ENCODE measurements at places on chromosomes 7 and 10. TPM values are rescaled to one million over a fixed set of nuclear protein-coding genes. Genes with fewer than 3 reads are reported as not detected.
A peak's percentile ranks its signal among the peaks of the same experiment; 100 is the strongest.

DNA sequence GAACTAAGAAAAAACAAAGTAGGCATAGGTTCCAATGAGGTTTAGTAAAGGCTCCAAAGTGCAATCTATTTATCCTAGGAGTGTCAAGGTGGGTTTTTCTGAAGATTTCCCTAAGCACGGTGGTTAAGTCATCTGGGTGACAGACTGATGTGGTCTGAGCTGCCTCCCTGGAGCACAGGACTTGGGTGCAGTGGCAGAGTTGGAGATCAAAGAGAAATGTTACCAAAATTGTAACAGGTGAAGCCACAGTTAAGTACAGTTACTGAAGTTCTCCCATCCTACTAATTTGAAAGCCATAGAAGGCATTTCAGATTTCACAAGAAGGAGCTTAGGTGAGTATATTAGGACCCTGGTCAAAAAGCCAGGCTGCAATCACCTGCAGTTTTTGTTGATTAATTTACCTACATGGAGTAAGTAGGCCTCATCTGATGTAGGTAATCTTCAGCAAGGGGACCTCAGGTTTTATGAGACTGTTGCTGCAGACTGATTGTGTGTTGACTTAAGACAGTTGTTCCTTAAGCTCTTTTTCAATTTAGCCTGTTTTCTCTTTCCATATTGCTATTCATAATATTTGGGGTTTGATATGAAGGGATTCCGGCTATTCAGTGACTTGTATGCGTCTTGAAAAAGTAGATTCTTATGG is 3.0 kb downstream of the DLX6 start:
- no peak overlapping the region for H3K4me3 ChIP-seq
- H3K4me1 ChIP-seq, result peaks cover 40% of the 10 kb centered on the region
- DNase-seq, result no peak
- peaks cover 97% of the 10 kb centered on the region for H3K27me3 ChIP-seq
- H3K27ac ChIP-seq, result no peak overlapping the region
- peaks cover 3% of the 10 kb centered on the region for H3K36me3 ChIP-seq

The IRF5 gene
- 0.71 TPM for total RNA-seq

GRCh38 chr7:79624336-79624735 is 170.9 kb upstream of the MAGI2 start:
- H3K36me3 ChIP-seq, result no peaks in the 10 kb centered on the region
- no peak overlapping the region for H3K27ac ChIP-seq
- no peak for DNase-seq
- no peak overlapping the region for H3K4me3 ChIP-seq
- no peaks in the 10 kb centered on the region for H3K4me1 ChIP-seq

GRCh38 chr10:122033224-122033926 is 44.4 kb downstream of the TACC2 start:
- no peak overlapping the region for H3K27ac ChIP-seq
- H3K27me3 ChIP-seq, result no peaks in the 10 kb centered on the region
- H3K4me3 ChIP-seq, result no peak overlapping the region
- H3K36me3 ChIP-seq, result no peaks in the 10 kb centered on the region
- peaks cover 7% of the 10 kb centered on the region for H3K4me1 ChIP-seq

- peak; percentile 28 for DNase-seq
- H3K36me3 ChIP-seq, result no peaks in the 10 kb centered on the region
- no peak overlapping the region for H3K27ac ChIP-seq
Observed at GRCh38 chr7:28686418-28686800, 271.7 kb downstream of the TRIL start.

GRCh38 chr7:43639858-43640491 is 57.1 kb downstream of the STK17A start:
- DNase-seq, result no peak
- 0 out of 2 replicates have a peak overlapping the region, but pooled peaks have one; percentile 12 for H3K27ac ChIP-seq
- H3K4me3 ChIP-seq, result no peak overlapping the region
- no peaks in the 10 kb centered on the region for H3K4me1 ChIP-seq
- peaks cover 69% of the 10 kb centered on the region for H3K36me3 ChIP-seq

The HOXA10 gene
- not detected for total RNA-seq

DNA sequence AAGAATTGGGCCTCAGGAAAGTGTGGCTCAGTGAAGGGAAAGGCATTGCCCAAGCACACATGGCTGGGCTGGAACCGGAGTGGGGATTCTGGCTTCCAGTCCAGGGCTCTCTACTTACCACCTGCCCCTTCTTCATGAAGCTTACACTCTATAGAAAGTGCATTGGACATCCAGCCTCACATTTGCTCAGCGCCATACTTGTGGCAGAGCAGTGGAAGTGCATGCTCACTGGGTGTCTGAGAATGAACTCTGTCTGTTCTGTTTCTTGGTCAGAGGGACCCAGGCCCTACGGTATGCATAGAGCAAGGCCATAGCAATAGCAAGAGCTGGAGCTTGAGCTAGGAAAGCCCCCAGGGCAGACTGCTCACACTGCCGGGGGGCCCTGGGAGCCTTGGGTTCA is 1253.5 kb downstream of the TYW1 start:
- H3K36me3 ChIP-seq, result peaks cover 29% of the 10 kb centered on the region
- H3K27ac ChIP-seq, result no peak overlapping the region
- H3K27me3 ChIP-seq, result peaks cover 24% of the 10 kb centered on the region

DNA sequence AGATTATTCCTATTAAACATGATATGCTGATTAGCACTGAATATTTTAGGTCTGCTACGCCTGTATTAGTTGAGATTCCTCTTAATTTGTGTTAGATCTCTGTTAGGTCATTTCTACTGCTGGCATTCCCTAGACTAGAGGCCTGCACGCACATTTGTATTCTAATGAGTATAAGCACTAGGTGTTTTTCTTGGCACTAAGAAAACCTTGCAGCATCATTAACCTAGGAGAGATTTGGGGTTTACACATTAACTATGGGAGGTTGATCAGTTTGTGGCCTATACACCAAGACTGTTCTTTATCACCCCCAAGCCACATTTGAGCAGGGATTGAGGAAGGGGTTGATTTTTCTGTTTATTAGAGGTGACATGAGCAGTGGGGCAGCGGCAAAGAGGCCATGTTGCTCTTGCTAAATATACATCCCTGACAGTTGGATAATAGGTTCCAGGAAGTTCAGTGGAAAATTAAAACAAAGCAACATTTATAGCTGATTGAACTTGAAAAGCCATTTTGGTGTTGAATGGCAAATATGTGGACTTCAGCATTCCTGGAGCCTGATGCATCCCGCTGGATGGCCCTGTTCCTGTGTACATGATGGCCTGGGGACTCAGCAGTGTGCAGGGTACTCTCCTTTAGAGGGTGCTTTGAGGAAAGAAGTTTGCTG is 65.2 kb downstream of the GBF1 start:
- no peak overlapping the region for H3K4me3 ChIP-seq
- no peaks in the 10 kb centered on the region for H3K27me3 ChIP-seq
- H3K36me3 ChIP-seq, result no peaks in the 10 kb centered on the region
- DNase-seq, result no peak
- no peak overlapping the region for H3K27ac ChIP-seq

The NPC1L1 gene
- total RNA-seq, result 0.16 TPM

DNA sequence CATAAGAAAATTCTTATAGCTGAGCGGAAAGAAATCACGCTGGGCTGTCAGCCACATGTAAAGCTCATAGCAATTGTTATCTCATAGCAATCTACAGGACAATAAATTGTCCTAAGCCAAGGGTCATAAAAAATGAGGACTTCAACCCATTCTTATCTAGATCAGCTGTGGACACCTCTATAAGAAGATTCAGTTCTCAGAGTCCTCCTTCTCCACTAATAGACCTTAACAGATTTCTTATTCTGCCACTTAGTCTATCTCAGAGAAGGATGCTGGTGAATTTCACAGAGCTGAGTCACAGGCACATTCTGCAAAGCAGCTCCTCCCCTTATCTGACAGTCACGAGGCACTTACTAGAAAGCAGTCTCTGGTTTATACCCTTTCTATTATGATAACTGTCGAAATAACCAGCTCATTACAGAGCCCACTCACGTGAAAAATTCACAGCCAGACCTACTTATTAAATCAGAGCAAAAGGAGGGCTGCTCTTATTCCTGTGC is 185.3 kb upstream of the PCLO start:
- H3K27me3 ChIP-seq, result no peaks in the 10 kb centered on the region
- H3K27ac ChIP-seq, result no peak overlapping the region
- no peaks in the 10 kb centered on the region for H3K36me3 ChIP-seq
- no peak for DNase-seq

The TMEM273 gene
- 0.27 TPM for total RNA-seq

GRCh38 chr10:48266528-48266927 is 8.0 kb downstream of the FRMPD2 start:
- peaks cover 10% of the 10 kb centered on the region for H3K4me1 ChIP-seq
- peaks cover 2% of the 10 kb centered on the region for H3K27me3 ChIP-seq
- no peak overlapping the region for H3K4me3 ChIP-seq
- no peaks in the 10 kb centered on the region for H3K36me3 ChIP-seq
- no peak for DNase-seq

DNA sequence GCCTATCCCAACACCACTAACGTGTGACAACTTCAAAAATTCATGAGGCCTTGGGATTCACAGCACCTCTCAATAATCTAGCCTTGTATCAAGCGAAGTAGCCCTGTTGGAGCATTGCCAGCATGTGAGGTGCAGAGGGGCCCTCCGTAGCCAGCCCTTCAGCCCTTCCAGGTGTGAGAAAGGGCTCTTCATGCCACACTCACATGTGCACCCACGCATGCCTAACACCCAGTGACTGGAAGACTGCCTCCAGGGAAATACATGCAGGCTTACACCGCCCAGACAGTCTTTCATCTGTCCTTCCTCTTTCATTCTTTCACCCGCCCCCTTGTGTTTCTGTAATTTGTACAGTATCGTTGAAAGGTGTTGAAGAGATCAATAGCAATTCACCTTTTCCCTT is 26.1 kb downstream of the LRRC4 start:
- H3K4me1 ChIP-seq, result peaks cover 2% of the 10 kb centered on the region
- DNase-seq, result no peak
- H3K27me3 ChIP-seq, result no peaks in the 10 kb centered on the region
- H3K4me3 ChIP-seq, result no peak overlapping the region

- no peaks in the 10 kb centered on the region for H3K36me3 ChIP-seq
- no peak overlapping the region for H3K4me3 ChIP-seq
- H3K4me1 ChIP-seq, result peaks cover 12% of the 10 kb centered on the region
- DNase-seq, result no peak
Observed at GRCh38 chr7:13027321-13027720, 339.9 kb downstream of the ARL4A start.

DNA sequence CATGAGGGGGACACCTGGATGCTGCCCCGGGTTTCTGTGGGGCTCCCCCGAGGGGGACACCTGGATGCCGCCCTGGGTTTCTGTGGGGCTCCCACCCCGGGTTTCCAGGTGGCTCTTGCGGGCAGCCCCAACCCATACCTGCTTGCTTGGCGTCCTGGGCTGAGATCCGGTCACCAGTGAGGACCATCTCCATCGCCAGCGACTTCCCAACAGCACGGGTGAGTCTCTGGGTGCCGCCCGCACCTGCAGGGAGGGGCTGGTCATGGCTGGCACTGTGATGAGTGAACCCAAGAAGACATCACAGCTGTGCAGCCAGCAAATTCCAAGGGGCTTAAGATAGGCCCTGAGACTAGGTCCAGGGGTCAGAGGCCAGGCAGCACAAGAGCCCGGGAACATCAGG is 6.4 kb downstream of the ECHS1 start:
- H3K4me1 ChIP-seq, result no peaks in the 10 kb centered on the region
- H3K27me3 ChIP-seq, result no peaks in the 10 kb centered on the region
- peaks cover 54% of the 10 kb centered on the region for H3K36me3 ChIP-seq
- no peak for DNase-seq
- H3K4me3 ChIP-seq, result no peak overlapping the region

The ANKRD7 gene
- 1.9 TPM for total RNA-seq

GRCh38 chr10:90621577-90621976 is 236.3 kb downstream of the HTR7 start:
- no peak overlapping the region for H3K4me3 ChIP-seq
- no peak overlapping the region for H3K27ac ChIP-seq
- DNase-seq, result peak; percentile 59
- no peaks in the 10 kb centered on the region for H3K36me3 ChIP-seq
- no peaks in the 10 kb centered on the region for H3K4me1 ChIP-seq

DNA sequence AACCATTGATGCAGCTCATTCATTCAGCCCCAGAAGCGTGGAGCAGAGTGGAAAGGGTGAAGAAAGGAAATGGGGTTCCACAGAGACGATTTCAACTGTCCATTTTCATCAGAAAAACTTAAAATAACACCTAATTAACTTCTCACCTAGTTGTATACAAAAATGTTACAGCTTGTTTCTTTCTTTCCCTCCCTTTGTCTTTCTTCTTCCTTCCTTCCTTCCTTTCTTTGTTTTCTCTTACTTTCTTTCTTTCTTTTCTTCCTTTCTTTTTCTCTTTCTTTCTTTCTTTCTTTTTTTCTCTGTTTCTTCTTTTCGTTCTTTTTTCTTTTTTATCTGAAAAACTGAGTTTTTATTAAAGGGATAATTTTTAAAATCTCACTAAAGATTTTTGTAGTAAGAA is 105.9 kb upstream of the GNAI1 start:
- H3K36me3 ChIP-seq, result peaks cover 2% of the 10 kb centered on the region
- H3K4me3 ChIP-seq, result no peak overlapping the region
- H3K27me3 ChIP-seq, result no peaks in the 10 kb centered on the region
- H3K27ac ChIP-seq, result no peak overlapping the region

GRCh38 chr10:77081481-77081891 is 556.1 kb downstream of the KCNMA1 start:
- H3K4me1 ChIP-seq, result peaks cover 60% of the 10 kb centered on the region
- DNase-seq, result no peak
- peaks cover 8% of the 10 kb centered on the region for H3K27me3 ChIP-seq
- peak overlapping the region; percentile 78 for H3K27ac ChIP-seq

The TMEM140 gene
- 0.14 TPM for total RNA-seq

GRCh38 chr10:71814922-71815411 is 36.1 kb downstream of the PSAP start:
- no peaks in the 10 kb centered on the region for H3K27me3 ChIP-seq
- peak overlapping the region; percentile 54 for H3K27ac ChIP-seq
- peaks cover 45% of the 10 kb centered on the region for H3K36me3 ChIP-seq
- peak; percentile 59 for DNase-seq

- H3K4me3 ChIP-seq, result no peak overlapping the region
- H3K27me3 ChIP-seq, result peaks cover 4% of the 10 kb centered on the region
- H3K27ac ChIP-seq, result no peak overlapping the region
- peaks cover 83% of the 10 kb centered on the region for H3K36me3 ChIP-seq
- no peak for DNase-seq
Observed at GRCh38 chr10:52011118-52011517, 303.0 kb upstream of the DKK1 start.

The NOC3L gene
- 28.3 TPM for total RNA-seq

The HGF gene
- 0.32 TPM for total RNA-seq

DNA sequence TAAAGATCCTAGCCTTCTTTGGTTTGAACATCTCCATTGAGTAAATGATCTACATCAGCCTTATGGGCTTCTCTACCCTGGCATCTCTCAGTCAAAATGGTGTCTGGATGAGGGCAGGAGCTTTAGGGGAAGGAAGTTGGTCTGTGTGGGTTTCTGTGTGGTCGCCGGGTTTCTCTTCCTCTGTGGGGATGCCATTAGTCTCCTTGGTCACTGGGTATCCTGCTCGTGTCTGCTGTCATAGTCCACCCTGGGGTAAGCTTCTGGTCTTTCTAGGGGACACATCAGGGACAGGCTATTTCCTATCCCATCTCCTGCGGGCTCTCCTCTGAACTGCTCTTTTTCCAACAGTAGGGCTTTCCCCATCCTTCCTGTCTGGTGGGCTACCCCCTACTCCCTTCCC is 150.3 kb upstream of the NPY start:
- no peaks in the 10 kb centered on the region for H3K36me3 ChIP-seq
- H3K4me3 ChIP-seq, result no peak overlapping the region
- peaks cover 8% of the 10 kb centered on the region for H3K4me1 ChIP-seq
- no peak overlapping the region for H3K27ac ChIP-seq
- no peak for DNase-seq

The NANOS1 gene
- total RNA-seq, result 2.9 TPM

- peaks cover 4% of the 10 kb centered on the region for H3K4me1 ChIP-seq
- H3K27me3 ChIP-seq, result no peaks in the 10 kb centered on the region
- H3K4me3 ChIP-seq, result no peak overlapping the region
- DNase-seq, result no peak
- H3K27ac ChIP-seq, result no peak overlapping the region
Observed at GRCh38 chr10:49578392-49578791, 31.7 kb upstream of the SLC18A3 start.

The PDZD7 gene
- 1.9 TPM for total RNA-seq

Data from WTC11 (cell line).